ENCODE measurements at places on chromosomes 12 and 14. TPM values are rescaled to one million over a fixed set of nuclear protein-coding genes. Genes with fewer than 3 reads are reported as not detected.
A peak's percentile ranks its signal among the peaks of the same experiment; 100 is the strongest.

The SERPINA12 gene
- total RNA-seq = not detected

DNA sequence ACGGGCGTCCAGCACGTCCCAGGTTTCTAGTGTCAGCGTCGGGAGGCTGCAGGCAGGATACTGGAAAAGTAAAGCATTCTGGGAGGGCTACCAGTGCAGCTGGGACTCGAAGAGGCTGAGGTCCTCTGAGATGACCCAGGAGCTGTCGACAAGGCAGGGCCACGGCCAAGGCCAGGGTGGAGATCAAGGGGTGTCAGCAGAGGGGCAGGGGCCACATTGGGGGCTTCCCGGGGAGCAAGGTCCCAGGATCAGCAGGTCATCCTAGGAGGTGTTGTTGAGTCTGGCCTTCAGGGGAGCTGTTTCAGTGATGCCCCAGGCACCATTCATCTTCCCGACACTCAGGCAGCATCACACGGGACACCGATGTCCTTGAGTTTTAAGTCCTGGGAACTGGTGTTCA, 377.8 kb upstream of the SFSWAP start:
- H3K36me3 ChIP-seq = no peaks in the 10 kb centered on the region
- H3K27me3 ChIP-seq = no peaks in the 10 kb centered on the region
- no peak for DNase-seq
- no peak overlapping the region for H3K27ac ChIP-seq
- no peak overlapping the region for H3K4me3 ChIP-seq

- H3K27ac ChIP-seq = no peak overlapping the region
- DNase-seq = no peak
- H3K27me3 ChIP-seq = no peaks in the 10 kb centered on the region
- H3K36me3 ChIP-seq = no peaks in the 10 kb centered on the region
- no peak overlapping the region for H3K4me3 ChIP-seq
These were observed 42.9 kb downstream of the SPPL3 start for GRCh38 chr12:120861074-120861795.

DNA sequence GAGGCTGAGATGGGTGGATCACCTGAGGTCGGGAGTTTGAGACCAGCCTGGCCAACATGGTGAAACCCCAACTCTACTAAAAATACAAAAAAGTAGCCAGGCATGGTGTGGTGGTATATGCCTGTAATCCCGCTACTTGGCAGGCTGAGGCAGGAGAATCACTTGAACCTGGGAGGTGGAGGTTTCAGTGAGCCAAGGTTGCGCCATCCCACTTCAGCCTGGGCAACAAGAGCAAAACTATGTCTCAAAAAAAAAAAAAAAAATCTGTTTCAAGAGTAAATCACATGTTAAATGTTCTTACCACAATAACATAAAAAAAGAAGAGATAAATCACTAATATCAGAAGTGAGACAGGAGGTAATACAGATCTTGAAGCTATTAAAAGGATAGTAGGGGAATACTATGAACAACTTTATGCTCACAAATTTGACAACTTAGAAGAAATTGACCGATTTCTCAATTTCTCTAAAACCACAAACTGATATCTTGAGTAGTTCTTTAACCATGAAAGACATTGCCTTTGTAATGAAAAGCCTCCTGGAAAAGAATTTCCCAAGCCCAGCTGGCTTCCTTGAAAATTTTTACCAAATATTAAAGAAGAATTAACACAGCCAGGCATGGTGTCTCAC, 37.7 kb downstream of the TAOK3 start:
- H3K4me3 ChIP-seq = no peak overlapping the region
- H3K27ac ChIP-seq = no peak overlapping the region
- no peaks in the 10 kb centered on the region for H3K36me3 ChIP-seq
- peak; percentile 84 for DNase-seq
- peaks cover 30% of the 10 kb centered on the region for H3K4me1 ChIP-seq

GRCh38 chr14:43651896-43652295, 855.2 kb downstream of the FSCB start:
- H3K27me3 ChIP-seq = no peaks in the 10 kb centered on the region
- no peak overlapping the region for H3K27ac ChIP-seq
- H3K4me3 ChIP-seq = no peak overlapping the region
- no peaks in the 10 kb centered on the region for H3K36me3 ChIP-seq
- H3K4me1 ChIP-seq = no peaks in the 10 kb centered on the region

Data from lower lobe of right lung (tissue), 2 donors.